ENCODE measurements at places on chromosomes 11 and 22.

DNA sequence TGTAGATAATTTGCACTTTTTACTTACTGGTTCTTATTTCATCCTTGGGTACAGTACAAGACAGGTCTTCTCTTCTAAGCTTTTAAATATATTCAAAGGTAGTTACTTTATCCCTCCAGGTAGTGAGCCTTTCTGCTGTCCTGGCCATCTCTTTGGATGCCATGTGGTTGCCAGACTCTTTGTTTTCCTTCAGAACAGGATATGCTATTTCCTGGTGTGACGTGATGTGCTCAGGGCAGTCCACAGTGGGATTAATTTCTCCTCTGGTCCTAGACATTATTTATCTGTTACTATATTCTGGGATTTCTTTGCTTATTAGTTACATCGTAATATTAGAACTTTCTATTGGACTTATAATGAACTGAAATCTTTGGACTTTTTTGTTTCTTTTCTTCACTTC, 63.7 kb downstream of the PPP6R3 start:
- no peak for DNase-seq

DNA sequence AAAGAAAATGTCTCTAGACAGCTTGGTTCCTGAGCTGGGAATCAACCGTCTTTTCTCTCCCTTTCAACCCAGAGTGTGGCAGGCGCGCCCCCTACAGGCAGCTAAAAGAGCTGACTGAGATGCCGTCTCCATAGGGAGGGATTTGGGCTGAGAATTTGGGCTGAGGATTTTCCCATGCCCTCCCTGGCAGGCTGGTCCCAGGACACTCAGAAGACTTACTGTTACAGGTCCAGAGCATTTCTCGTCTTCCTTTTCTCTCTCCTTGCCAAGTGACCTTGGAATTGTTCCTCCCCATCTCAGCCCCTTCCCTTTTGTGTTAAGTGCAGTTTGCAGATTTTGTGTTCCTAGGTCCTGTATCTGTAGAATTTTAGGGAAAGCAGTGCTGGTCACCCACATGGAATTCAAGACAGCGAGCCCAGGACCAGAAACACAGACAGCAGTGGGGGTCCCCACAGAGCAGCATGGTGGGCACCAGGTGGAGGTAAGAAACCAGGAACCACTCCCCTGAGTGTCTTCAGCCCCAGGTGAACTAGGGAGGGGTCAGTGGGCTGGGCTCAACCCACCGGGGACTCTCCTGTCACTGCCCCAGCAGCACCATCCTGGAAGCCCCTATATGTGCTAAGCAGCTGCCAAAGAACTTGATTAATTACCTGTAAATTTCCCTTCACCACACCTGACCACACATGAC, 9.9 kb upstream of the IGLL5 start:
- peak; percentile 64 for DNase-seq

DNA sequence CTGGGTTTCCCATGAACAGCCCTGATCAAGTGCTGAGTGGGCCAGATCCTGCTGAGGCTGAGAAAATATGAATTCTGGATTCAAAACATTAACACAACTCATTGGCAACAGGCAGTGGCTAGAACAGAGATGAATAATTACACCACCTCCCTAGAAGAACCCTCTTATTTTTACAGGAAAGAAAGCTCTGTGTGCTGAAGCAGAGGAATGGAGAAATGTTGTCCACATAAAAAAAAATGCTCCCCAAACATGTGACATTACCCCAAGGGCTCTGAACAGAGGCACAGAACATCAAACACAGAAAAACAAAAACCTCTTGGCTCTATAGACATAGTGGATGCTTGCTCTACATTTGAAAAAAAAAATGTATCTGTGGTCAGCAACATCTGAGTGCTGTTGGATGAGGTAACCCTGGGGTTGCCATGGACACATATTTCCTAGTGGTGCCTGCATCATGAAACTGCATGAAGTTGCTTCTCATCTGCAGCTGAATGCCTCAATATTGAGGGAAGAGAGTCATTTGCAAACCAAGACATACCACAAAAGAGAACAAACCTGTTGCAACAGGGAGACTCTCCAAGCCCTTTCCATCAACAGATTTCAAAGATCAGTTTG, 98.8 kb downstream of the SNX19 start:
- no peak for DNase-seq

DNA sequence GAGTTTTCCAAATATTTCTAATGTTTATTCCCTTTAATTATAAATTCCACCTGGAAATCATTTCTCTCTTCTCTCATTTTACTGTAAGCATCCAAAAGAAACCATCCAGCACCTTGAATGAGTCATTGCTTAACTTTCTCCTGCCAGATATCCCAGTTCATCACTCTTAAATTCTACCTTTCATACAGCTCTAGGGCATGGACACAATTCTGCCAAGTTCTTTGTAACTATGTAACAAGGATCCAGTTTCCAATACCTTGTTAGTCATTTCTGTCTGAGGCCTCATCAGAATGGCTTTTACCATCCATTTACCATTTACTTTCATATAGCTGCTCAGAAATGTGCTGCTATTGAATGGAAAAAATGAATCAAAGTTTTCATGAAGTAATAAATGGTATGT, 455.4 kb upstream of the TENM4 start:
- DNase-seq = no peak

DNA sequence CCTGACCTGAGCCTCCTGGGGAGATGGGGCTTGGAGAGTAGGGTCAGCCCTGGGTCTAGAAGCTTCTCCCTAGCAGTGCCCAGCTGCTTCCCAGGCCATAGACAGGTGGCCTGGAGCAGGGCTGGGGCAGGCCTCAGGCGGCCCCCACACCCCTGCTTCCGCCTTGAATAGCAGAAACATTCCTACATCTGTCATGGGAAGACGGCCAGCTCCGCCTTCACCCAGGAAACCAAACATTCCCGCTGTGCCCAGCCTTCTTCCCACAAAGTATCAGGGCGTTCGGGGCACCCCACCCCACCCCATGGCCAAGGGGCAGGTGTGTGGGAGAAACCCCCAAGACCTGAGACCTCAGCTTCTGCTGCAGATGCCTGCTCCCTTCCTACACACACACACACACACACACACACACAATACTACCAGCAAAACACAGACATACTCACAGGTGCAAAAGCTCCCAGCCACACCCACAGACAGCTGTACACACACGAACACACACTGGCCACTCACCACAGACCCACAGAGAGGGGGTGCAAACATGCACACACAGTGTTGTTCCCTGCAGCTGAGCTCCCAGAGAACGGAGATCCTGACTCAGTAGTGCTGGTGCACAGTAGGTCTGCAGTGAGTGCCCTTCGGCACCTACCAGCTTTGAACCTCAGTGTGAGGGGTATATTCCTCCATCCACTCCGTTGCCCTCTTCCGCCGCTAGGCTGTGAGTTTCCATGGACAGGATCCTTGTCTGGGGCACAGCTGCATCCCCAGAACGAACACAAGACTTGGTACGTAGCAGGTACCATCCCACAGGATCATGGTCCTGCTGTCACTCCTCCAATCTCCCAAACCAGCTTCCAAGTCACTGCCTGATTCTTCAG, 37.4 kb downstream of the PDGFB start:
- no peak for DNase-seq

DNA sequence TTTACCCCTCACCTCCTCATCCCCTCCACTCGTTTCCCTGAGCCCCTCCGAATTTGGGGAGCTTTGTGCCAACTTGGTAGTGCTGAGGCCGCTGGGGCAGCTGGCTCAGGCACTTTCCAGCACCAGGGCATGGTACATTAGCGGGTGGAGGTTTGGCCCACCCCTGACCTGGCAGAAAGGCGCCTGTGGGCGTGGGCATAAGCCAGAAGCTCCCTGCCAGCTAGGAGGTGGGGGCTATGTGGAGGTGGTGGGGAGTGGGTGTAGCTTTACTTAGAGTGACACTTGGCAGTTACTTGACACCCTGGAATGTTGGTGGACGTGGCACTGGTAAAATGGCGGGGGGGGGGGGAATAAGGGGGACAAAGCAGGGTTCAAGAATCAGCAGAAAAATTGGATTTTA, 10.3 kb upstream of the IGF2 start:
- DNase-seq = no peak

DNA sequence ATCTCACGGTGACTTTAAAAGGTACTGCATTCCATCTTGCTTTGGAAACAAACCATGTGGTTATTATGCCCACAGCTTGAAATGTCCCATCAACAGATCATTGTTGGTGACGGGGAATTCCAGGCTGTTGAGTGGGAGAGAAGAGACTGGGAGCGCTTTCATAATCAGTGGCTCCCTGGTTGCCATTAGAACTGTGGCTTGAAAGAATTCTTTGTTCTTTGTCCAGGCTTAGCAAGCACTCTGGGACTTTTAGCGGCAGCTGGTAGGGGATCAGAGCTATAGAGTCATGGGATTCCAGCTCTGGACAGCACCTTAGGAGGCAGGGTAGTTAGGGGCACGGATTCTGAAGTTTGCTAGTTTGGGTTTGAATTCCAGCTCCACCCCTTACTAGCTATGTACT, 22.0 kb downstream of the MMP20 start:
- DNase-seq = no peak

- no peak for DNase-seq
These were observed 540 bp downstream of the ADM start for GRCh38 chr11:10305262-10305963.

DNA sequence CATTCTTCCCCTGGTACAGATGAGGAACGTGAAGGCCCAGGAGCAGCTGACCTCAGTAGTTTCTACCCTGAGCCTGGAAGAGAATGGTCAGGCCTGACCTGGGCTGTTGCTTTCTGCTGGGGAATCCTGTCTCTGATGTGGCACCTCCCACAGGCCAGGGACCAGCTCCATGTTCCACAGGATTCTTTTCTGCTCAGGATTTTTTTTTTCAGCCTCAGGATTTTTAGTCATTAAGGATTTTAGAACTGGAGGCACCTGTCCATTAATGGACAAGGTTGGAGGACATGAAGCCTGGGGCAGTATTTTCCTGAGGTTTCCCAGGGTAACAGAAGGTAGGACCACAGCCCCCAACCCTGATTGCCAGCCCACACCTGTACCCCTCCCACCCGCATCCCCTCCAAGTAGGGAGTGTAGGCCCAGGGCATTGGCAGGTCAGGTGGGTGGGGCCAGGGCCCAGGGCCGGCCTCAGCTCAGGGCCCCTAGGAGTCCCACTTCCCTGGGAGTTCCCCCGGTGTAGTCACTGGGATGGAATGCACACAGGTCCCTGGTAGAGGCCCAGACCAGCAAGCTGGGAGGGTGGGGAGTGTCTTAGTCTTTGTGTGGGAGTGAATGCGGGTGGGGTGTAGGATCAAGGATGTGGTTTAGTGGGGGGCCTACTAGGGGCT, 16.1 kb downstream of the BIK start:
- no peak for DNase-seq

GRCh38 chr11:134573857-134574256, 161.8 kb upstream of the B3GAT1 start:
- DNase-seq = no peak

DNA sequence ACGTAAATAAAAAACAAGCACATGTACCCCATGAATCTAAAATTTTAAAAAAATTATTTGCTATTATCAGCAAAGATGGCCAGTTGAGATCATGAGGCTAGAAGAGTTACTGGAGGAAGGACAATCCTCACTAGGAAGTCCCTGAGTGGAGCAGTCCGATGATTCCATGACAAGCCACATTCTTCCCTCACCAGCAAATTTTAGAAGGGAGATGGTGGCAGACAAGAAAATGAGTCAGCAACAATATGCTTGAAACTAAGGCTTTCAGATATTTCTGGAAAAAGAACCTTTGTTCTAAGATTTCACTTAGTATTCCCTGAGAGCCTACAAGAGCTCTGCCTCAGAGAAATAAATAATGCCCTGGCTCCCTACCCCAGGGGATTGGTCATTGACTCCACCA, 34.9 kb downstream of the P4HA3 start:
- DNase-seq = no peak

GRCh38 chr22:37519268-37520195, at the start of gene CARD10:
TSS of gene CARD10 (minus strand) at chr22:37519415. CDS start at chr22:37519200, 215 bp downstream.
- DNase-seq = no peak
